ENCODE measurements at places on chromosomes 4 and X. TPM values are rescaled to one million over a fixed set of nuclear protein-coding genes. Genes with fewer than 3 reads are reported as not detected.

The KCTD8 gene
- 7.5 TPM for total RNA-seq

The MAP9 gene
- total RNA-seq = 59.0 TPM

The NUP62CL gene
- total RNA-seq = 0.83 TPM

The ABCG2 gene
- 12.6 TPM for total RNA-seq

The F9 gene
- total RNA-seq = not detected

The SULT1B1 gene
- total RNA-seq = 2.2 TPM

DNA sequence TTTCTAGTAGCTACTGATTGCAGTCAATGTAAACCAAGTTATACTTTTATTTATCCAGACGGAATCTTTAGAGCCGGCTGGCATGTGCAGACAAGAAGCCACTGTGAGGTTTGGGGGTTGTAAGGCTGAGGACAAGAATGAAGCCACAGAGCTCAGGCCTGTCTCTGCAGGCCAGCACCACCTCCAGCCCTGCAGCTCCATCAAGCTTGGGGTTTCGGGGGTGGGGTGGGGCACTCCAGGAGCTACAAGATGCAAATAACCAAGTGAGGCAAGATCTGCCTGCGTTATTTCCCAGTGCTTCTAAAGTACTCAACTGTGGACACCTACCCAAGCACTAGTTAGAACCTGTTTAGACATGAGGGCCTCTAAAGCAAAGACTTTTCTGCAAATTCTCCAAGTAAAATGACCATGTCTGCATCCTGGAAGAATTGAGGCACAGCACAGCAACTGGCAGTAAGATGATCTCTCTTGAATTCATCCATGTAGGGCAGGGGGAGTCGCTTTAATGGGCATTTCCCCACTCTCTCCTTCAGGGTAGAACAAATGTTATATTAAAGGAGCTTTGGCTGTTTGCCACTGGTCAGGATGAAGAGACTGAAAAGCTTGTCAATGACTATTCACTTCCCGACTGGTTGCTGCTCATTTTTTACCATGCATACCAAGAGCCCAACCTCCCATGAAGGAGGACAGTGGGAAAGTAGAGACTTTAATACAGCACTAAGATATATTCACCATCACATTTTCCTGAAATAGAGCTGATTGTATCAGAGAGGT, 222.5 kb downstream of the MGST2 start:
- peak; percentile 16 for DNase-seq

- no peak for DNase-seq
These were observed 50.6 kb upstream of the RAPGEF2 start for GRCh38 chr4:159052315-159052714.

- no peak for DNase-seq
These were observed 141.8 kb downstream of the TSPAN5 start for GRCh38 chr4:98516441-98517217.

GRCh38 chr4:165325732-165326512, 1.5 kb upstream of the MSMO1 start:
- no peak for DNase-seq

The ERCC6L gene
- total RNA-seq = not detected

GRCh38 chrX:68596871-68597270, 50.6 kb upstream of the STARD8 start:
- no peak for DNase-seq

GRCh38 chr4:34323549-34324320, 1920.6 kb downstream of the ARAP2 start:
- DNase-seq = no peak

GRCh38 chr4:20552004-20552403, 148.3 kb upstream of the PACRGL start:
- DNase-seq = no peak

DNA sequence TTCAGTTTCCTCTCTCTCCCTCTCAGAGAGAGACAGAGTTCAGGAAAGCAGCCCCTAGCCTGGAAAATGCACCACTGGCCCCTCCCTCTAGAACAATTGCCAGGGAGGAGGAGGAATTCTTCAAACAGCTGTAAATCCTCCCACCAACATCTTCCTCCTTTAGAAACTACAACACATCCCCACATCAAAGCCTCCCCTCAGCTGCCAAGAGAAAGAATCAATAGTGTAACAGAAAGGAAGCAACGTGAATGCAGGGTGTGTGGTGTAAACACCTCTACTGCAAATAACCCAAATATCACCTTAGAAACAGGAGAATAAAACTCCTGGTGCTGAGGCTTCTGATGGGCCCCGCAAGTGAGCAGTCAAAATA, 249.9 kb upstream of the GATB start:
- no peak for DNase-seq

GRCh38 chr4:159352609-159353008, 249.7 kb downstream of the RAPGEF2 start:
- DNase-seq = peak; percentile 45

DNA sequence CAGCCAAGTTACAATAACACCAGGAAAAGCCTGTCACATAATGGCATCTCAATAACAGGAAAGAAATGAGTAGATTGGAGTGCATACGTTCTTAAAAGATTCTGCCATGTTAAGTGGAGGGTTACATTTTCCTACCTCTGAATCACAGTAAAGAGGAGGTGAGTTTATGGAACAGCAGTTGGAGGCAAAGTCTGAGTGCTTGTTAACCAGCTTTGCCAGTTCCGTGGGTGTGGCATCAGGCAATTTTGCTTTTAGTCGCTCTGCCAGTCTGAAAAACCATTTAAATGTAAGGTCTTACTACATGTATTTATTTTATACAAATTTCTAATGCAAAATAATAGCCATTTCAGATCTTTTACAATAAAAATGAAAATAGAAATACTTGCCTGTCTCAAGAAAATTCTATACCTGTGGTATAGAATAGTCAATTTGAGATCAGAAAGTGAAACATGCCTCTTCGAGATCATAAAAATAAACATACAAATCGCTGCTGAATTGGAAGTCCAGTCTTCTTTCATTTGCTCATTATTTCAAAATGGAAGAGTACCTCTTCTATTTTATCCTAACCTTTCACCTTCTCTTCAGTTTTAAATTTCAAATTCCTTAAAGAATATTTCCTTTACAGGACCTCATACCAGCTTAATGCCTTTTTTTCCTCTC, 31.4 kb downstream of the GC start:
- no peak for DNase-seq

The CNKSR2 gene
- total RNA-seq = 156 TPM

- DNase-seq = no peak
These were observed 42.2 kb downstream of the SEC31A start for GRCh38 chr4:82848706-82849105.

The FAM9B gene
- total RNA-seq = not detected

DNA sequence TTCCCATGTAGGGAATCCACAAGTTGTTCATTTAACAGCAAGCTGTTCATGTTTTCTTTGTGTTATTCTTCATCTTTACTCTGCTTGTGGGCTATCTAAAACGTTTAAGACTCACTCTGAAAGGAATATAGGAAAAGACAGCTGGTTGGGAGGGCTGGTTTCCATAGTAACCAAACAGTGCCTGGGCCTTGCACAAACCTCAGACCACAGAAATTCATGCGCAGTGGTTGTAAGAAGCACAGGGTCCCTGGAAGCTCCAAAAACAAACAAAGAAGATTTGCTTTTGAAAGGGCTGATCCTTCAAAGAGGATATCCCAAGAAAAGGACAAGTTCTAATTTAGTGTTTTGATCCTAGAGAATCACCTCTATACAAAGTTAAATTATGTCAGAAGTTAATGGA, 7.8 kb downstream of the SERTM2 start:
- no peak for DNase-seq

DNA sequence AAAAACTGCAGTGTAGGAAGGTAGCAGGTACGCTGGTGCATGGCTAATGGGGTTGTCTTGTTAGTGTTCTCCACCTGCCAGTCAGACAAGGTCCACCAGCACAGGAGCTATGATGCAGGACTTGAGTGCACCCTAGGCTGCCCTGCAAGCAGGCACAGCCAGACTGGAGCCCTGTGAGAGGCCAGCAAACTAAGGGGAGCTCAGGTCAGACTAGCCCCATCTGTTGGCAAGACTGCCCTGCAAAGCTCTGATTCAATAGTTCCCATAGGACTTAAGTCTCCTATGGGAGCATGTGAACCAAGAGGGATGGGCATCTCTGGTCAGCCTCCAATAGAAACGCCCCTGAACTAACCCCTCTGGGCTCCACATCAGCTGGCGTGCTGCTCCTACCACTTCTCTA, 1307.3 kb downstream of the C4orf33 start:
- DNase-seq = no peak

DNA sequence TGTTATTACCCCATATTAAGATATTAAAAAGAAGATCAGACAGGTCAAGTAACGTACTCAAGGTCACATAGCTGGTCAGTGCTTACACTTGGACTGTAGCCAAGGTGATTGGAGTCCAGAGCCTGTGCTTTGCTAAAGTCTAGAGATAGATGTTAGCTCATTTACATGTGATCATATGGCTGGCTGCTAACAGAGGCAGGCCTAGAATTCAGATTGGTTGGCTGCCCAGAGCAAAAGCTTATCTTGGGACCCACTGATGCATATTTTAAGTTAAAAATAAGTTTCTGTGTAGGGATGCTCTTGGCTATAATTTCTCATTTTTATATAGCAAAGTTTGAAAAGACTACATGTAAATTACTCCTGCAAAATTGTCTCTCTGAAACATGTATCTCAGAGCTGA, 18.1 kb upstream of the EXOC1L start:
- no peak for DNase-seq

DNA sequence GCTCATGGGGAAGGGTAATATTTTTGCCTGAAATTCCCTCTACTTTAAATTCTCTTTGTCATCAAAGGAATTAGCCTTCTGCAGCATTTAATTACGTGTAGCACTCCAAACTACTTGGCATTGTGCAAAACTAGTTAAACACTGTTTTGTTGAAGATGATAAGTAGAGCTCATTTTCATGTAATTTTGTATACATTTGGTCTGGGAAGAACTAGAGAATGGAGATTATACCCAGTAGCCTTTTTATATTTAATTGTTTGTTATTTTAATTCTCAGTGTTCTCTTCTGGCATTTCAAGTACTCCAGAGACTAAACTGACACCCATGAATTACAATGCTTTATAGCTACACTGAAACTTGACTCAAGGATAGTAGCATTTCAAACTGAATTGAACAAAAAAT, 211.5 kb upstream of the SMIM31 start:
- no peak for DNase-seq

- no peak for DNase-seq
These were observed 298.2 kb upstream of the KLF3 start for GRCh38 chr4:38365748-38366310.

The ITIH6 gene
- total RNA-seq = not detected

GRCh38 chr4:14878681-14879080, 123.6 kb upstream of the CPEB2 start:
- no peak for DNase-seq

The C4orf33 gene
- total RNA-seq = 17.1 TPM

- no peak for DNase-seq
These were observed 97.8 kb downstream of the TMEM47 start for GRCh38 chrX:34559325-34559724.

The CLDN22 gene
- total RNA-seq = not detected

The ASMT gene
- total RNA-seq = not detected

The DGAT2L6 gene
- total RNA-seq = not detected

The GNRHR gene
- not detected for total RNA-seq

Data from dorsolateral prefrontal cortex (tissue), 122 donors.